ENCODE measurements at places on chromosomes 13 and 19. TPM values are rescaled to one million over a fixed set of nuclear protein-coding genes. Genes with fewer than 3 reads are reported as not detected.

IZUMO2 gene
- not detected for polyA plus RNA-seq

ACP7 gene
- polyA plus RNA-seq = not detected

RASAL3 gene
- polyA plus RNA-seq = 27.0 TPM

ZNF728 gene
- not detected for polyA plus RNA-seq

IZUMO1 gene
- polyA plus RNA-seq = not detected

KLK8 gene
- polyA plus RNA-seq = not detected

BLVRB gene
- 35.9 TPM for polyA plus RNA-seq

ZNF548 gene
- polyA plus RNA-seq = 12.7 TPM

PTPRH gene
- polyA plus RNA-seq = not detected

ZNF416 gene
- 5.5 TPM for polyA plus RNA-seq

IGFL1 gene
- polyA plus RNA-seq = not detected

All from IgD-negative memory B cell (primary cell).